Kidney tubule cell (primary cell): ENCODE measurements at places on chromosomes 6 and 20.

- DNase-seq, result no peak
Measured at GRCh38 chr6:94645191-94645590, 932.1 kb upstream of the MANEA start.

GRCh38 chr6:112149236-112149635 is 61.8 kb downstream of the FAM229B start:
- no peak for DNase-seq

DNA sequence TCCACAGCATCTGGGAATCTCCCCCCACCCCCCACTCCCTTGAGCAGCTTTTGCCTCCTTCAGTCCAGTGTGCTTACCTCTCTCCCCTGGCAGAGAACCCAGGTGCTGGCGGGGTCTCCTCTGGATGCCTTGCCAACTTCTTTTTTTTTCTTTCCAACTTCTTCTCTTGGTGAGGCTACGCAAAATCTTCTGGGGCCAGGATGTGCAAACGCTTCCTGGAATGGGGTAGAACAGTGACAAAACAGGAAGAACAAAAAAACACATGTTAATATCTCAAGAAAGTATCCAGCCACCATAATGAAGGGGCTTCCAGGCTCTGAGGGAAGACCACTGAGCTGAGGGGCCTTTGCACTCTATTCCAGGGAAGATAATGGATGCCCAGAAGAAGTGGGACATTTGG is 53.9 kb upstream of the DDR1 start:
- DNase-seq, result no peak

DNA sequence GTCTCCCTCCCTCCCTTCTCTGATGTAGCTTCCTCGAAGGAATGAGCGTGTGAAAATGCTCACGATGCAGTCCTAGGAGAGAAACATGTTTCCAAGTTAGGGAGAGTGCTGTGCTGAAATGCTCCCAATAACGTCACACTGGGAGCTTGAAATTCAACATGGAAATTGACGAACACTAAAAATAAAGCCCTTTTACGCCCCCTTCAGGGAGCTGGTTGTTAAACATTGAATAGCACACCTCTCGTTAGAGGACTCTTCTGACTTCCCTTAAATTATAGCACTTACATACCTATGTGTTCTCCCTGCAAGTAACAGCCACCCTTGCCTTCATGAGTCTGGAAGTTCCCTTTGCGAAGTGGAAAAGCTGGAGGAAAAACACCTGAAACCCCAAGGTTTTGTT is 88.6 kb downstream of the BFSP1 start:
- no peak for DNase-seq

DNA sequence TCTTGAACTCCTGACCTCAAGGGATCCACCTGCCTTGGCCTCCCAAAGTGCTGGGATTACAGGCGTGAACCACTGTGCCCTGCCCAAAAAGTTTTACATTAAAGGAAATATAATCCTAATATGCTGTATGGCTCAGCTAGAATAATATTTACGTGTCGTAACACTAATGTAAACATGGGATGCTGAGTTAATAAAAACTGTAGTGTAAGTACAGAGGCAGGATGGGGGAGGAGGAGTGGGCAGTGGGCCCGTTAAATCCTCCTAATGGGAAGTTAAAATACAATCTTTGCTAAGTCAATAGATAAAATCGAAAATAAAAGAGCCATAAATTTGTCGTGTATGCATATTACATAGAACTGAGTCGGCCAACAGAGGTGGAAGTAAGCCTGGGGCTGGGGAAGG is 12.1 kb upstream of the IP6K3 start:
- no peak for DNase-seq

GRCh38 chr20:24701668-24702067 is 232.2 kb downstream of the SYNDIG1 start:
- no peak for DNase-seq

DNA sequence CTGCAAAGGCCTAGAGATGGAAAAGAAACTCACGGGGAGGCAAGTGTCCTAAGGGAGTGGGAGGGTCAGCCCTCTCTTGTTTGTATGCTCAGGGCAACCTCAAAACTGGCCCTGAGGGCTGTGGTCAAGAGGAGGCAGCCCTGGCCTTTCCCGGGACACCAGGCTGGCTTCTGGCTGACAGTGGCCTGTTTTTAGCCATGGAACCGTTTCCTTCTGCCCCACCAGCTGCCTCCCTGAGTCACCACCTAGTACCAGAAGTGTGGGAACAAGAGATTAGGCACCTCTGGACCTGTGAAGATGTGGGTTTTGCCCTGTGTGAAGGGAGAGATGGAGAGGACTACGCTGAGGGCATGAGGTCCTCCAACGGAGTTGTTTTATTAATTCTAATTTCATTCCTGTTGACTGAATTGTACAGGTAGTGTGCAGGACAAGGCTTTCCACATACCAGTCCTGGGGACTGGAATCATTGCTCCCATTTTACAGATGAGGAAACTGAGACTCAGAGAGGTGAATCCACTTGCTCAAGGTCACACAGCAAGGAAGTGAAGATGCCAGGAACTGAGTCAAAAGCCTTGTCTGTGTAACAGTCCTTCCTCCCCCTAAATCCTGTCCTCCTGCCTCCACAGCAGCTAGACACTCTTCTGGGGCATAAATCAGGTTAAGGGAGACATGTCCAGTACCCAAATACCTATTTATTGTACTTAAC is 5.5 kb downstream of the FOXS1 start:
- DNase-seq, result no peak

GRCh38 chr20:58069207-58069606 is 159.2 kb downstream of the ANKRD60 start:
- no peak for DNase-seq

GRCh38 chr6:139801571-139802321 is 427.3 kb upstream of the CITED2 start:
- peak; percentile 4 for DNase-seq

DNA sequence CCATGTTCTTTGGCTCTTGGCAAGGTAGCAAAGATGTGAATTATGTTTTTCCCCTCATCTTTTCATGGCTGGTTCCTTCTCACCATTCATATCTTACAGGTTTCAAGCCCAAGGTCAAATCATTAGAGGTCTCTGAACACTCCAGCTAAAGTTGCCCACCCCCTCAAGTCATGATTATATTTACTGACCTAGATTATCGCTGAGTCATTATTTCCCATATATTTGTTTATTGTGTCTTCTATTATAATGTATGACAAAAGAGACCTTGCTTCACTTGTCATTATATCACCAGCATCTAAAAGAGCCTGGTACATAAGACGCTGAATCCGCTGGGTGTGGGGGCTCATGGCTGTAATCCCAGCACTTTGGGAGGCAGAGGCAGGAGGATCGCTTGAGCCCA is 12.4 kb downstream of the DSN1 start:
- DNase-seq, result no peak

DNA sequence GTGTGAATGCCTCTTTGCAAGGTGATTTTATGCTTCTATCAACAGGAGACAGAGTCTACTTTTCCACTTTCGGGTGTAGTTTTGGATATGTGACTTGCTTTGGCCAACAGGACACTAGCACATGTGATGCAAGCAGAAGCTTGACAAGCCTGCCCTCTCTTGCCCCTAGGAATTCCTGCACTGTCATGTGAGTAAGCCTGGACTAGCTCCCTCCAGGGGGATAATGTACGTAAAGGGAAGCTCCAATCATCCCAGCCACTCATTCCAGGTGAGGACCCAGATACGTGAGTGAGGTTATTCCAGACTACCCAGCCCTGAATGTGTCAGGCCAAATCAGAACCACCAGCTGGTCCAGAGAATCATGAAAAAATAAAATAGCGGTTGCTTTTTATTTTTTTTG is 33.3 kb downstream of the BEND3 start:
- DNase-seq, result no peak

- no peak for DNase-seq
Measured at GRCh38 chr6:40928763-40929162, 110.3 kb downstream of the UNC5CL start.

GRCh38 chr6:6926856-6927255 is 180.9 kb upstream of the RREB1 start:
- no peak for DNase-seq

GRCh38 chr6:15876406-15876805 is 213.6 kb upstream of the DTNBP1 start:
- peak; percentile 67 for DNase-seq

- no peak for DNase-seq
Measured at GRCh38 chr20:63378626-63379025, 17.5 kb upstream of the CHRNA4 start.

DNA sequence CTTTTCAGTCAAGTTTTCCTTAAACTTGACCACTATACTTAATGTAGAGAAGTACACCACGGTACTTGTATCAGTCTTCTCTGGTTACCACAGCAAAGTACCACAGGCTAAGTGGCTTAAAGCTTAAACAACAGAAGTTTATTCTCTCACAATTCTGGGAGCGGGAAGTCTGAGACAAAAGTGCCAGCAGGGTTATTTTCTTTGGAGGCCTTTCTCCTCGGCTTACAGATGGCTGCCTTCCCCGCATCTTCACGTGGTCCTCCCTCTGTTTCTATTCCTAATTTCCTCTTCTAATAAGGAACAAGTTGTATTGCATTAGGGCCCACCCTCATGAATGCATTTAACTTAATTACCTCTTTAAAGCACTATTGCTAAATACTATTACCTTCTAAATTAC is 258.0 kb downstream of the PLCB1 start:
- DNase-seq, result no peak

DNA sequence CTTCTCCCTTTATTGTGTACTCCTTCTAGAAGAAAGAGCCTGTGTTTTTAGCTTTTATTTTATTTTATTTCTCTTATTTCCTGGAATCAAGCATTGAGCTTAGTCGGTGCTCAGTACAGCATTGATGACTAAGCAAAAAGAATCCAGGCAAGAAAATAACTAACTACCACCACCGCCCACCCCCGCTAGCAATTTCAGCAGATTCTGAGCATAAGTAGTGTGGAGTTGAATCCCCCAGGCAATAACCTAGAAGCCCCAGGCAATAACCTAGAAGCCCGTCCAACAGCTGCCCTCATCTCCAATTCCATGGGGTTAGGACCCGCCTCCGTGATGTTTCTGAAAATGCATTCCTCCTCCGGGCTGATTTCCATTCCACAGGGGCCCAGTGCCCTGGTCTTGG is 258.0 kb upstream of the TAB2 start:
- no peak for DNase-seq

DNA sequence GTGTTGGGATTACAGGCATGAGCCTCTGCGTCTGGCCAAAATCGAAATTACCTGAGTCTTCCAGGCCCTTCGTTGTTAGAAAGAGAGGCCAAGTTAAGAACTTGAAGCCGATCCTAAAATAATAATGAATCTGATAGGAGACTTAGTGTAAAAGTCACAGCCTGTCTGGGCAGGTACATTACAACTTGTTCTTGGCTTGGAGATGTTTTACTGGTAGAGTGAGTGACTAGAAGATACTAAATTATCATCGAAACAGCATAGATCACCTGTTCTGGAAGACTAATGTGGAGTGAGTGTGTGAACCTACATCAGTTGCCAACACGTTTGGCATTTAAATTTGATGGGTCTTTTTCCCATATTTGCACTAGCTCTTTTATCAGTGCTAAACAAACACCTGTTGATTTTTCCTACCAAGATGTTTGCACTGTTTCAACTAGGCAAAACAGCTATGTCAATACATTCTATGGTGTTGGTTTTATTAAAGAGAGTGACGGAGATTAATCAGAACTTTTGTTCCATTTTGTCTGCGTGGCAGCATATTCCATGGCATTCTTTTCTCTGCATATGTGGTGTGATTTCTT is 4.6 kb upstream of the TMEM217 start:
- DNase-seq, result no peak

DNA sequence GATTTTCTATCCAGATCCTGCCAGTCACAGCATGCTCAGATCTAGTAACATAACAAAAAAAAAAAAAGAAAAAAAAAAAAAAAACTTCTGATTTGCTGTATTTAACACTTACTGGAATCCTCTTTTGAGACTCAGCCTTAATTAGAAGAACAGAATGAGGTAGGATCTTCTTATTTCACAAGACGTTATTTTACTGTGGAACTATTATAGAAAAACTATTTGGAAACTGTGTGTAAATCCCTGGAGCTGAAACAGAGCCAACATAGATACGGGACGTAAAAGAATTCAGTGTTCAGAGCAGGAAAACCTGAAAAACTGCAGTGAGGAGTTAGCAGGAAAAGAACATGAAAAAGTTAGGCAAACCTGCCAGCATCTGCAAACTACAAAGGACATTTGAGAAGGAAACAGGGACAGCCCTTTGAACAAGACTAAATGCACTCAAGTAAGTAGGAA is 3.4 kb upstream of the ZNF217 start:
- no peak for DNase-seq

DNA sequence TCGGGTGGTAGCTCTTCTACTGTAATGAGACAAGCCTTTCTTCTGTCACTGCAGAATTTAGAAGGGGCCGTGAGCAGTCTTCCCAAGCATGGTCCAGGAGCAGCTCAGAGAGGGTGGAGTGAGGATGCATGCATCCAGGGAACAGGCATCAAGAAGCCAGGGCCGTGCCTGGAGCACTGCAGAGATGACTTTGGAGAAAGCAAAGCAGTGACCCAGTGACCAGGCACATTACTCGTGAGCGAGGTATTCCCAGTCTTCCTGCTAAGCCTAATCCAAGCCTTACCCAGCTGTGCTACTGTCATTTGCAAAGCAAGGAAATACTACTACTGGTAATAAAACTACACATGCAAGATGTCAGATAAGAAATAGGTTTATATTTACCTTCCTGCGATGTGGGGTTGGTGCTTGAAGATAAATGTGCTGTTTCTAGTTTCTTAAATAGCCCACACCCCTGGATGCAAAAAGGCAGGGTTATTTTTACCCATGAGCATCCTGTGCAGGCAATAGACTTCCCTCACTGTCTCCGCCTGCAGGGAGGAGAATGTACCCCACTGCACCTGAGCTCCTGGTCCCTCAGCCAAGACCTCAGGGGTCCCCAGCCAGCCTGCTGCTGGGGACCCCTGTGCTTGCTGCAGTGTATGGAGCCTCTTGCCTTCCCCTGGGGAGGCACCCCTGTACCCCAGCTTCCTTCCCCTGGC is 62.9 kb downstream of the SSR1 start:
- DNase-seq, result peak; percentile 32

- DNase-seq, result peak; percentile 76
Measured at GRCh38 chr20:2133318-2134183, 31.9 kb downstream of the STK35 start.

DNA sequence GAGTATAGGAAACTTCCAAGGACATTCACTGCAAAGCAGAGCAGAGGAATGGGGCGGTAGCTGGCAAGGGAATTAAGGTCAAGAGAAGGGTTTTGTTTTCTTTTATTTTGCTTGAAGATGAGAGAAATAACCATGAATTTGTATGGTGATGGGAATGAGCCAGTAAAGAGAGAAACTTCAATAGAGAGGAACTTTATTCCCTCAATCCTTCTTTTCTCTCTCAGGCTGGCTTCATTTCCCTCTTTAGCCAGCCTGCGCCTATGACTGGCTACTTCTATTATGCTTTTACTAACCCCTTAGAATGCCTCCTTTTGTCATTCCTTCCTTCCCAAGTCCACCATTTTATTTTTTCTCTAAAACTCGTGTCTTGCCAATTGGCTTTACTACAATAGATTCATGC is 101.4 kb upstream of the CEP85L start:
- DNase-seq, result no peak

GRCh38 chr6:167855825-167856425 is 29.2 kb downstream of the AFDN start:
- peak; percentile 90 for DNase-seq

GRCh38 chr6:46491628-46492547 is 639 bp upstream of the RCAN2 start:
- peak; percentile 59 for DNase-seq

- DNase-seq, result peak; percentile 56
Measured at GRCh38 chr6:22737331-22737730, 168.0 kb downstream of the HDGFL1 start.

- no peak for DNase-seq
Measured at GRCh38 chr6:7377961-7378360, 11.6 kb downstream of the CAGE1 start.

- DNase-seq, result peak; percentile 80
Measured at GRCh38 chr6:118896339-118897136, 2.6 kb downstream of the ASF1A start.

- DNase-seq, result no peak
Measured at GRCh38 chr6:154380741-154381140, 24.1 kb upstream of the IPCEF1 start.
